ENCODE measurements at places on chromosomes 2 and 18.

DNA sequence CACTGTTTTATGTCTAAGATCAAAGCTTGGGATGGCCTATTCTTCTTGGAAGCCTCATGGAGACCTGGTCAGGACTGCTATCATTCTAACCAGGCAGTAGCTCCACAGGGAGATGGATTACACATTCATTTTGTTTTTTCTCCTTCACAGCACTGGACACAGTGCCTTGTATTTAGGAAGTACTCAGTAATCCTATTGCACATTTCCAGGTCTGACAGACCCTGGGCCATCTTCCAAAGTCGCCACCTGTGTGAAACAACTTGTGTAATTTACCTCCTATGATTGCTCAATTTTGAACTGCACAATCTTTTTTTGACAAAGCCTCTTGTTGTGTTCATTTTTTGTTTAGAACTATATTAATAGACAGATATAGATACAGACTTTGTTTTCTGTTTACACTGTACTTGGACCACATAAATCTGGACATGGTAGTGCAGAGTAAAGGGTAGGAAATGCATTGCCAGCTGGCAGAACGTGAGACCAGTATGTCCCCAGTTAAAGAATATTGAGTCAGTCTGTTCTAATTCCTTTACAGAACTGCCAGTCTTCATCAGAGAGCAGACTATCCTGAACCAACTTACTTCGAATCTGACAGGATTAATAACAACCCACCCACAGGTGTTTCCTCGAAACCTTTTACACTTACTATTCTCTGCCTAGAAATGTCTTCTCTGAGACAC, 277.8 kb upstream of the CYRIA start:
- no peak for DNase-seq

DNA sequence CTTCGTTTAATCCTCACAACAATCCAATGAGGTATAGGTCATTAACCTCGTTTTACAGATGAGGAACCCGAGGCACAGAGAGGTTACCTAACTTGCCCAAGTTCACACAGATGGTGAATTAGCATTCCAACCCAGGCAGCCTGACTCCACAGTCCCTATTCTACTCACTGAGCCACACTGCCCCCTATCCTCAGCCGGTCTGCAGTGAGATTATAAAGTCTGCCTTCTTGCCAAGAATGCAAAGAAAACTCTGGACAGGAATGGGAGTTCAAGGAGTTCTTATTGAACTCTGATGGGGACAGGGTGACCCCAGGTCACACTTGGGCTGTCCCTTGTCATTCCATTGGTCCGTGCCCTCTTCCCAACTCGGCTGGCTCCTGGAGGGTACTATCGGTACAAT, 118.1 kb upstream of the MSH6 start:
- DNase-seq = no peak

GRCh38 chr2:64750817-64751285, 97.1 kb upstream of the SERTAD2 start:
- no peak for DNase-seq

- no peak for DNase-seq
Observed at GRCh38 chr2:241796209-241796608, 12.8 kb upstream of the NEU4 start.

DNA sequence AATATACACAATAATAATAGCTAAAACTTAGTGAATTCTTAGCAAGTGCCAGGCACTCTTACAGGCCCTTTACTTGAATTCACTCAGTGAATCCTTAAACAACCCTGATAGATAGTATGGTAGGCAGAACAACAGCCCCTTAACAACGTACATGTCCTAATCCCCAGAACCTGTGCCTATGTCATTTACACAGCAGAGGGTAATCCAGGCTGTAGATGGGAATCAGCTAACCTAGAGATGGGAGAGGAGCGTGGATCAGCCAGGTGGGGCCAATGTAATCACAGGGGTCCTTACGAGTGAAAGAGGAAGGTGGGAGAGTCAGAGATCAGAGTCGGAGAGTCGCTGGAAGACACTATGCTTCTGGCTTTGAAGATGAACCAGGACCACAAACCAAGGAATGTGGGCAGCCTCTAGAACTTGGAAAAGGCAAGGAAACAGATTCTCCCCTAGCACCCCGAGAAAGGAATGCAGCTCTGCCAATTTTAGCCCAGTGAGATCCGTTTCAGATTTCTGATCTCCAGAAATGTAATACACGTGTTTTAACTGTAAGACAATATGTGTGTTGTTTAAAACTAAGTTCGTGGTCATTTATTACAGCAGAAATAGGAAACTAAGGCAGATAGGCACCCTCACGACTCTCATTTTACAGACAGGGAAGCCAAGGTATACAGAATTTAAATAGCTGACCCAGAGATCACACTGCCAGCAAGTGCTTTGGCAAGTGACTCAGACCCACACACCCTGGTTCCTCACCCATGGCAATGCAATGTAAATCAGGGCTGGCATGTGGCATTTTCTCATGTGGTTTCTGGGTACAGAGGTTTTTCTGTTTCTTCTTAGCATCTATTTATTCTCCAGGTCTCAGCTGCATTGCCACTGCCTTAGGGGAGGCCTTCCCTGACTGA, 68.9 kb downstream of the DOCK10 start:
- no peak for DNase-seq

- peak; percentile 70 for DNase-seq
Observed at GRCh38 chr18:6024745-6025248, 129.5 kb upstream of the TMEM200C start.

GRCh38 chr2:238238766-238239542, 884 bp downstream of the HES6 start:
- no peak for DNase-seq

DNA sequence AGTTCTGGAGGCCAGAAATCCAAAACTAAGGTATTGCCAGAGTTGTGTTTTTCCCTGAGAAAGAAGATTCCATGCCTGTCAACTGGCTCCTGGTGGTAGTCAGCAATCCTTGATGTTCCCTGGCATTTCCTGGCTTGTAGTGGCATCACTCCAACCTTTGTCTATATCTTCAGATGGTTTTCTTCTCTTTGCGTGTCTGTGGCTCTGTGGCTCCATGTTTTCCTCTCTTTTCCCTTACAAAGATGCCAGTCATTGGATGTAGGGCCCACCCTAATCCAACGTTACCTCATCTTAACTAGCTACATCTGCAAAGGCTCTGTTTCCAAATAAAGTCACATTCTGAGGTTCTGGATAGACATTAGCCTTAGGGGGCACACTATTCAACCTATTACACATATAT, 41.8 kb downstream of the SLC14A1 start:
- no peak for DNase-seq

- no peak for DNase-seq
Observed at GRCh38 chr2:96913398-96914202, 43.7 kb upstream of the SEMA4C start.

GRCh38 chr2:24579053-24579803, 88.2 kb downstream of the NCOA1 start:
- DNase-seq = no peak

DNA sequence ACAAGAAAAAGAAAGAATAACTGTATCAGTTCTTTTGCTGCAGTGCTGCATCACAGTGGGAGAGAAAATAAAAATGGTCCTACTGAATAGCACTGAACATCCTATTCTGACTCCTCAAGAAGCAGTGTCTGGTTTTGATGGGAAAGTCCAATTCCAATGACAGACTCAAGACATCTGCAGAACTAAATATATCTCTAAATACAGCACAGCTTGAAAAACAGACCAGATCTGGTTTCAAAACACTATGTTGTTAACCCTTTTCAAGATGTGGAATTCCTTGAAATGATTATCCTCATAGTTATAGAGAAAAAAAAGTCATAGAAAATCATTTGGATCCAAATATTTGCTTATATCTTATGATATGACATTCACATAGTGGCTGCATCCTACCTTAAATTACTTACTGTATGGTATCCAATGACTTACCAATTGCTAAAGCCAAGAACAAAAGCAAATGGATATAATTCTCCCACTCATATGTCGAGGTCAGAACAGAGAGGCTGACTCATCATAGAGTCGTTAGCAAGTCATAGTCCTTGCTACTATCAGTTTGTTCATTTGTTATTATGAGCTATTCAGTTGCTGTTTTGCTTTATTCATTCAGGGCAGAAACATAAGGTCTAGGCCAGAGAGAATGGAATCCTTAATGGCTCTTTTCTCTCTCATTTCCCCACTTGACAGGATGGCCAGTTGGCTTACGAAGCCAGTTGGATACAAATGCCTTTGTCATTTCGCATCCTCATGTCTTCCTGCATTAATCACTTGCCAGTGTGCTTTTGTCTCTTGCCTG, 62.5 kb upstream of the ACVR2A start:
- peak; percentile 13 for DNase-seq

GRCh38 chr18:64618390-64618789, 469.5 kb upstream of the LINC00305 start:
- no peak for DNase-seq

GRCh38 chr2:147631294-147631693, 213.5 kb upstream of the ACVR2A start:
- DNase-seq = no peak

GRCh38 chr2:143477714-143478443, 348.7 kb downstream of the ARHGAP15 start:
- no peak for DNase-seq

DNA sequence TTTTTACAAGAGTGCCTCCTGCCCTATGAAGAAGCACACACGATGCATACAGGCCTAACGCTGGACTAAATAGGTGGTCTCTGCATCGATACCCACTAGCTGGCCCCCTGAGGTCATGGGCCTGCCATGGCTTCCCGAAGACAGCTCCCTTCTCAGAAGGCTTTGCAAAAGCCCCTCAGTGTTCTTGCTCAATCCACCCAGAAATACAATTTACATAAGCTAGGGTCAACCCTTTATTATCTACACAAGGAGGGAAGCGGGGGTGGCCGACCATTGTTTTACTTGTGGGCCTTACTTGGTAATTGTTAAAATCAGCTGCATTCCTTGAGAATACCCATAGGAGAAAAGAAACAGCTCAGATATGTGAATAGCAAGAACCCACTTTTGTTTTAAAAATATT, 28.5 kb downstream of the UXS1 start:
- DNase-seq = no peak

DNA sequence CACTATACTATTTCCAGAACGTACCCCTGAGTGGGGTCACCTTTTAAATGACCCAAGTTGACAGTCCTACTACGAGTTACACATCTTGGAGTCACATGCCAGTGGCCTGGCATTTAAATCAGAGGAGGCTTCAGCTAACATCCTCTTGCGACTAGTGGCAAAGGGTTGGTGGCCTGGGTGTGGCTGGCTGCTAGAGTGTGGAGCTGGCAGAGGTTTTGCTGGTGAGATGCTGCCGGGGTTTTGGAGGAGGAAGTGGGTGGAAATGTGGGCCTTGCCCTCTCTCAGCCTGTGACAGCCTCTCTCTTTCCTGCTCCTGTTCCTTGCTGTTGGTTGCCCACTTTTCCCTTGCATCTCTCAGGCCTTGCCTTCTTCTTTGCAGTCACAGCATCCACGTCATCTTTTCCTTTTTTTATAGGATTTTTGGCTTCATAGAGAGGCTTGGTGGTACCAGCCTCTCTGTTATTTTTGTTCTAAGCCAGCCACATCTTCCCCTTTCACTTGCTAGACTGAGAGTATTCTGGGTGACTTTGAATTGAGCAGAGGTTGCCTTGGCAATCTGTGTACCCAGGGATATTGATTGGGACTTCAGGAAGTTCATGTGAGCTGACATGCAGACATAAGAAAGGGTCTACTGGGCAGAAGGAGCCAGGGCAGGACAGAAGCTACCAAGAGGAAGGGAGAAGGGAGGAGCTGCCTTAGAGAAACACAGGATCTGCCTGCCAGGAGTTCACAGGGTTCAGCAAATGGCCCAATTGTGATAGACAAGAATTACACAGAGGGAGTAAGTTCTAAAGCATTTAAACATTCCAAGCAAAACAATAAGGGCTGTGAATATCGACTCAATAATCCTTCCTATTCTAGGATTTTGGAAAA, 55.4 kb downstream of the CDC42EP3 start:
- no peak for DNase-seq

- DNase-seq = no peak
Observed at GRCh38 chr2:42045848-42046748, 1.7 kb upstream of the PKDCC start.

DNA sequence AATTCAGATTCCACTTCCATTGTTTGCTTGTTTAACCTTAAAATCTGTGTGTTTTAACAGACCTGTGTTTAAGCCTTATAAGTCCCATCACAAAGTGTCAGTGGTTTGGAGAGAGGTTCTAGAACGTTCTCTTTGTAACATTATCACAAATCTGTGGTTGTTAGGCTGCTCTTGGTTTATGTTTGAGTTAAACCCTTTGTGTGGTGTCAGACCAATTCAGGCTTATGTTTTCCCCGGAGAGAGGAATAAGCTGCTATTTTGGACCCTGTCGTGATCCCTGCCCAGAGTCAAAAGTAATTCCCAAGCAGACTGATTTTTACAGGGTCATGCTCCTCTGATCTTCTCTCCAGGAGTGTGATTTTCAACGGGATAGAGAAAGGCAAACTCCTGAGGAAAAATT, 43.8 kb upstream of the LTBP1 start:
- no peak for DNase-seq

DNA sequence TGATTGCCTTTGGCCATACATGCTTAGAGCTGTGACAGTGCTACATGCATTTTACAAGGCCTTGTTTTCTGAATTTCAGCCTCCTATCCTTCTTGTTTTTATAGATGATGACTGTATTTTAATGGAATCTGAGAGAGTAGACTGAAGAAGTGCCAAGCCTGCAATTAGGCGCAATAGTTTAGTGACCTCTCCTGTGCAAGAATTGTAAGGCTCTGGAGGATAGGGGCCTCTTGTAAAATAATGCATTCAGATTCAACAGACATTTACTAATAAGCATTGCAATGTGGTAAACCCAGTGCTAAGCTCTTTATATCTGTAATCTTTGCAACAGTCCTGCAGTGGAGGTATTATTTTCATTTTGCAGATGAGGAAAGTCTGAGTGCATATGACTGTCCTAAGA, 105.5 kb downstream of the TDRD15 start:
- no peak for DNase-seq

DNA sequence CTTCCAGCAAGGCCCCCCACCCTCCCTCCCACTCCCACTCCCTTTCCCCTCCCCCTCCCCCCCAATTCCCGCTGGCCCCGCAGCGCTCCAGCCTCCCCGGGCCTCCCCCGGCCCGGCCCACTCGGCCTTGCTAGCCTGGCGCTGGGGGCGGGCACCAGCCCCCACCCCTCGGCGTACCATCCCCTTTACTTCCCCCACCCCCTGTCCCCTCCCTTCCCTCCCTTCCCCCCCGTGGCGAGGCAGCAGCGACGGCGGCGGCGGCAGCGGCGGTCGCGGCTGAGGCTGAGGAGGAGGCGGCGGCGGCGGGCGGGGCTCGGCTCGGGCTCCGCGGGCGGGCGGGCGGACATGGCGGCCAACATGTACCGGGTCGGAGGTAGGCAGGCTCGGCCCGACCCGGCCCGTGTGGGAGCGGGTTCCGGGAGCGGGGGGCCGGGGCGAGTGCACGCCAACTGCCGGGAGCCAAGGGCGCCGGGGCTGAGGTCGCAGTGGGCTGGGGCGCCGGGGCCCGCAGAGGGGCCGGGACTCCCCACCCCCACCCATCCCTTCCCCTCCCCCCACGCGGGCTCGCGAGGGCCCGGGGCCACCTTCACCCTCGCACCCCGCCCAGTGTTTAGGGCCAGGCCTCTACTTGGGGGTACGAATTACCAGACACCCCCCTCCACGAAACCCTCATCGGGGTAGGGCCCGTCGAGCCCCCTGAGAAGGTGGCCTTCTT, at the start of gene MTA3:
Gene MTA3, plus strand, starts transcription at position 232 of the 715 bp plus-strand sequence. Its CDS starts 114 bp downstream, at position 346.
- DNase-seq = peak; percentile 48

GRCh38 chr2:239402666-239403065, 1.8 kb upstream of the HDAC4 start:
- no peak for DNase-seq
